ENCODE measurements at places on chromosomes 4 and X.

- no peak for DNase-seq
Observed at GRCh38 chr4:126838941-126839679, 793.6 kb upstream of the INTU start.

- no peak for DNase-seq
Observed at GRCh38 chrX:54271664-54272063, 86.2 kb downstream of the WNK3 start.

GRCh38 chr4:143344774-143345173, 8.1 kb downstream of the GAB1 start:
- no peak for DNase-seq

DNA sequence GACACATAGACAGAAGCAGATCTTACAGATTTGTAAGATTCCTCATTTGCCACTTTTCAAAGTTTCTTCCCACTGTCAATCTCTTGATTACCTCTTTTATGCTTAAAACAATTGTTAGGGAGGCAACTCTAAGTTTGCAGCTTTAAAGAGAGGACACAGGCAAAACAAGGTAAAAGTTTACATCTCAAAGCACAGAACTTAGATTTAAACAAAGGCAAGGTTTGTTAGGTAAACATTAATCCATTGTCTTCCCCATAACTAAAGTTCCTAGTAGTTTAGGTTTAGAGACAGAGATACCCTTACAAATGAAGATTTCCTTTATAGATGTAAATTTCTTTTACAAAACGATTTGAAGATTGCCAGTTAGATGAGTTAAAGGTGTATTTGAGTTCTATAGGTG, 176.9 kb downstream of the AASDH start:
- no peak for DNase-seq
